ENCODE measurements at places on chromosomes 12 and 14.
A peak's percentile ranks its signal among the peaks of the same experiment; 100 is the strongest.

GRCh38 chr12:42119085-42119633 lies 25.5 kb downstream of the GXYLT1 start:
- no peak for DNase-seq

- no peak for DNase-seq
Observed at GRCh38 chr14:64324895-64325294, 30.7 kb upstream of the ESR2 start.

DNA sequence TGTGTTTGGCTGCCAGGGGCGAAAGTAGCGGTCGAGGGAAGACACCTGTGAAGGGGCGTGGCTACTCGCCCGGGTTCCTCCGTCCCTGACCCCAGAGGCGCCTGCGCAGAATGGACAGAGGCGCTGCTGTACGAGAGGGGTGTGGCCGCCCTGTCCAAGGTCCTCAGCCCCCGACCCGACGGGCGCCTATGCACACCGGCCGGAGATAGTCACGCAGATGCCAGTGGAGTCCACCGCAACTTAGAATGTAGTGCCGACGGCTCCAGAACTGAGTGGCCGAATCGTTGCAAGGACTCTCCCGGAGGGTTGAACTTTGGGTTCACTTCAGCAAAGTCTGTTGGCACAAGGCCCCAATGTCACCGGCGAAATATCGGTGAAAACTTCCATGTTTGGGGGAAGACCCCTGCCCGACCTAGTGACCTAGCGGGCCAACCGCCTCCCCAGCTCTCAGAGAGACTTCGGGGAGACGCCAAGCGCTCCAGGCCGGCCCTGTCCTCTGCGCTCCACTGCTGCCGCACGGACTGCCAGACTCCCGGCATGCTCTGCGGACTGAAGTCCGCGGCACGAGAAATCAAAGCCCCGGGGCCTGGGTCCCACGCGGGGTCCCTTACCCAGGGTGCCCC lies 541 bp upstream of the RNU6-7 start:
- DNase-seq, result peak; percentile 92

- DNase-seq, result no peak
Observed at GRCh38 chr14:88986146-88986841, 161.8 kb downstream of the TTC8 start.

DNA sequence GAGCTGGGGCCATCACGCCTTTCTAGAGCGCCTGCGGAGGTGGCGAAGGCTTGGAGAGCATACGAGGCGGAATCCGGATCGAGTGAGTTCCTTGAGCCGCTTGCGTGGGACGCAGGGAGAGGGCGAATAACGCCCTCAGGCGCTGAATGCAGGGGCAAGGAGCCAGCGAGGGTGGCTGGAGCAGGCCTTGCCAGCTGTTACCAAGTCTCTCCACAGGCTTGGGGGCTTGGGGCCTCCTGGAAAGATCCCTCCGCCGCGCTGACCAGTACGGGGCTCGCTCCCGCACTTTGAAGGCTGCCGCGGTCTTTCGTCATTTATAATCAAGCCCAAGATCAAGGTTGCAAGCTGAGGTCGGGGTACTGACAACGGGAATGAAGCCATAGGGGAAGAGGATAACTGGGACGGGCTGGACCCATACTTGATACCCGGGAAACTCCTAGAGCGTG lies 1.2 kb downstream of the FLRT2 start:
- DNase-seq, result peak; percentile 27

DNA sequence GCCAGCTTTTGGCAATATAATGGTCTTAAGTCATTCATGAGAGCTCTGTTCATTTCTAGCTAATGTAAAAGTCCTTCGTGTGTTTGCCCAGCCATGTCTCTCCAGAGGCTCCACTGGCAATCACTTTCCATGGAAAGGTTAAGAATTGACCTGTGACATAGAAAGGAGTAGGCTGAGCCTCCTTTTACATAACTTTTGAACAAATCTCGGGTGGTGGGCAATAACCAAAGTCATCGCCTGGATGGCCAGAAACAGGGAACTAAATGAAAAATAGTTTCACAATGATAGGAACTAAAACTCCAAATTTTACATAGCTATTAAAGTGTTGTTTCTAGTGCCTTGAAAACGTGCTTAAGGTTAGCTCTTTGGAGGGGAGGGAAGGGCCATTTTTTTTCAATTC lies 6.5 kb downstream of the BHLHE41 start:
- no peak for DNase-seq

GRCh38 chr12:108548954-108549521 lies 11.9 kb downstream of the SART3 start:
- DNase-seq, result no peak

- peak; percentile 21 for DNase-seq
Observed at GRCh38 chr14:61461808-61462275, 140.5 kb downstream of the PRKCH start.

All from progenitor cell of endocrine pancreas (in vitro differentiated cells).